HFFc6 (cell line): ENCODE measurements at places on chromosomes 3 and 15.
A peak's percentile ranks its signal among the peaks of the same experiment; 100 is the strongest.

DNA sequence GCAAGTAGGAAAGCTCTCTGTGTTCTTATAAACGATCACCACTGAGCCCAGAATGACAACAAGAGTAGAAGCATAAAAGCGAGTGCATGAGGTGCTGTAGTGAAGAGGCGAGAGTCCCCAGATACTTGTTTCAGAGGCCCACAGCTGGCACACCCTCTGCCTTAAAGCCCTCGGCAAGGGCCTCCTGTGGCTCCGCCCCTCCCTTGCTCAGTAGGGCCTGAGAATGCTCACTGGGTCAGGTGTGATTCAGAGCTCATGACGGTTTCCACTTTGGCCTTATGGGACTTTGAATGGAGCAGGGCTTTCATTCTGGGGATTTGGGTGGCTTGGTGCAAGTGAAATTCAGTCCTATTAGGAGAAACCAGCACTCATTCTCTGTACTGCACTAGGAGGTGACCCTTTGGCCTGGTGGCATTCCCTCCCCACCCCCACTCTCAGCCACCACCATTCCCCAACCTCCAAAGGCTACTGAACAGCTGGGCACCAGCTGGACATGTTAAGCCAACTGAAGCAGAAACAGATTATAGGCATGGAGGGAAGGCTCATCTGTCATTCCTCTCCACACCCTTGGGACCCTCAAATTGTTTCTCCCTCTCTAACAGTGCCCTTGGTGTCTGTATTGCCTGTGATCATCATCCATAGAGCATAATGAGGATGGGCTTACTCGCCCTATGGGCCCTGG lies 109.6 kb upstream of the CTDSPL start:
- no peak for DNase-seq

GRCh38 chr3:116432795-116433194 lies 12.5 kb downstream of the LSAMP start:
- no peak for DNase-seq

- DNase-seq = no peak
Observed at GRCh38 chr3:189580190-189580589, 51.0 kb upstream of the TP63 start.

- no peak for DNase-seq
Observed at GRCh38 chr3:112512320-112512719, 13.0 kb upstream of the BTLA start.

- no peak for DNase-seq
Observed at GRCh38 chr15:68910816-68911215, 19.5 kb upstream of the SPESP1 start.

DNA sequence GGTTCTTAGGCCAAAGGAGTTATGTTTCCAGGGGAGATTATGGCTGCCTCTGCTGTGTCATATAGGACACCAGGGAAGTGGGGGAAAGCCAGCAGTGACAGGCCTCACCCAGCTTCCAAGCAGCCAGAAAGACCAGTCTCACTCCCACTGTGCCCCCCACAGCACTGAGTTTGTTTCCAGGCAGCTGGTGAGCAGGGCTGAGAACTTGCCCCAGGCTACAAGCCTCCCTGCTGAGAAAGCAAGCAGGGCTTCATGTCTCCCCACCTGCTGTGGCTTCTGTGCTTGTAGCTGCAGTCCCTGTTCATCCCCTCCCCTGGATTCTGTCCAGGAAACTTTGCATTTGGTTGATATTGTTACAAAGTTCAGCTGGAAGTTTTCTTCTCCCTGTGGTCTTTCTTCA lies 376.3 kb downstream of the PDCD6IP start:
- no peak for DNase-seq

DNA sequence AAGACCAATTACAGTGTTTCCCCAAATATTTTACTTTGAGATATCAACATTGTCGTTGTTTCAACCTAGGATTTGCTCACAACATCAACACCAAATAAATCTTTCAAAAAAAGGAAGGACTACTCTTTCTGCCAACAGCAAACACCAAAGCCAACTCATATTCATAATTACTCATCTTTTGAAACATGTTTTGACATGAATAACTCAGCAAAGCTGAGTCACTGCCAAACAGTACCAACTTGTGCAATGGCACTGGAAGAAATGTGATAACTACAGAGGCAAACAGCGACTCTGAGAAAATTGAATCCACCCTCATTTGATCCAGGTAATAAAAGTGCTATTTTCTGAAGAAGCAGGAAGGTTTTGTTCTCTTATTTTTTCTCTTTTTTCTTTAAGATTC lies 67.2 kb downstream of the PEX5L start:
- DNase-seq = peak; percentile 12

- DNase-seq = no peak
Observed at GRCh38 chr3:147729641-147730040, 320.5 kb downstream of the ZIC1 start.

- DNase-seq = no peak
Observed at GRCh38 chr3:170551252-170551651, 34.6 kb downstream of the SLC7A14 start.

DNA sequence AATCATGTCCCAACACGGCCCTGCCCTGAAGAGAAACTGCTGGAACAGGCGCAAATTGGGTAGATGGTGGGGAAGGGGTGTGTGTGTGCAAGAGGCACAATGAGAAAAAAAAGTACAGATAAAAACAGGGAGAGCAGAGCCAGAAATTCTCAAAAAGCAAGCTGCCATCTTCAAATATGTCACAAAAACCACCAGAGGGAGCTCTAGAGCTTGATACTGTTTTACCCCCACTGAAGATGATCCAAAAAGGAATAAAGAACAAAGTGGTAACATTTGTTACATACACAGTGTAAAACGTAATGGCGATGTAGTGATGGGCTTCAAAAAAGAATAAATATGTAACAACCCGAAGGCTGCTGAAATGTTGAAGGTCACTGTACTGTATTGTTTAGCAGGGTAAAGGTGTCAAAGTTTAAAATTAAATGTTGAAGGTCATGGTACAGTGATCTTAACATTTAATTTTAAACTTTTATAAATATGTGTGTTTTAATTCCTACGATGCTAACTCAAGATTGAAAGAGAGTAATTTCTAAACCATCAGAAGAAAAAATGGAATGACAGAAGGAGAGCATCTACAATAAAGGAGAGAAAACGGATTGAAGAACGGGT lies 6.0 kb downstream of the SNRPA1 start:
- peak; percentile 53 for DNase-seq

DNA sequence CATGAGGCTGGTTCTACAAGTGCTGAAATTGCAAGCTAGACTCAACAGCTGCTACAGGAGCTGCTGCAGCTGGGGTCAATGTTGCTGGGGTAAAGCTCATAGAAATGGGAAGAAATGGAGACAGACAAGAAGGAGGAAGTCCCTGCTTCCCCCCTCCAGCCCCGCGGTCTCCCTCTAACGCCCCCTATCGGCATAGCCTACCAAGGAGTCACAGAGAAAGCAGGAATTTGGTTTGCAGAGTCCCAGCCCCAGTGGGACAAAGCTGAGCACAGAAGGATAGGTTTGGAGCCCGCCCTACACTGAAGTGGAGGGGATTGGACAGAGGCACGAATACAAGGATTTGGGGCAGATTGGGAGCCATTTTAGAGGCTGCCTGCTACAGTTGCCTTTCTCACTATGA lies 176.9 kb upstream of the ANKRD28 start:
- DNase-seq = no peak

DNA sequence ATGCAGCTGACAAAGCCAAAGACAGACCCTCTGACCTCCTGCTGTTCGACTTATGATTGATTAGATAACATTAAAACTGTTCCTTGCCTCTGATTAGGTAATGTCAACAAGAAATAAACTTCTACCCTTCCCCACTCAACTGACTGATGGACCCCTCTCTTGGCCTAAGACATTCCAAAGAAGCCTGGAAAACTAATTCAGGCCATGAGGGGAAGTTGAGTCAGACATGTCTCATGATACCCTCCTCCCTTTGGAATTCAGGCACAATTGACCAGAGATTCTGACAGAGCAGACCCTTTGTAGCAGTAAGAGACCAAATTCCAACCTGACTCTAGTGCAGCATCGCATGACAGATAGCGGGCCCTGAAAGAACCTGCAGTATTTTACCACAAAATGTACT lies 354.5 kb downstream of the OCA2 start:
- no peak for DNase-seq

GRCh38 chr3:79410617-79411016 lies 357.2 kb downstream of the ROBO1 start:
- no peak for DNase-seq

DNA sequence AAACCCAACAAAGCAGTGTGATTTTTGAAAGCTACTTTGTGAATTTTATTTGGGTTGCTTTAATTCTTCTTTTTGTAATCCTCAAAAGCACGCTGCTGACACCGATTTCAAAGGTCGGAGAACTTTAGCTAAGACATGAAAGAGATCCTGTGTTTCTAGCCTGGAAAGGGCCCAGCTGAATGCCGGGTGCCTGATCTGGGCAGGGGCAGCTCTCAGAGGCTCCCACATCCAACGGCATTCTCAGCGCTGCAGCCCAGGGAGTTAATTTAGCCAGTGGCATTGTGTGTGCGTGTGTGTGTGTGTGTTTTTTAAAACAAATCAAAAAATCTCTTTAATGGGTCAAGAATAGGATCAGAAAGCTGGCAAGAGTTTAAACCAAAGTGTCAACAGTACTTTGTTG lies 6.6 kb downstream of the RBP1 start:
- DNase-seq = no peak
